ENCODE measurements at places on chromosomes 13 and 19. TPM values are rescaled to one million over a fixed set of nuclear protein-coding genes. Genes with fewer than 3 reads are reported as not detected.

The HIPK4 gene
- polyA plus RNA-seq, result 0.11 TPM

- DNase-seq, result no peak
These were observed 322.9 kb downstream of the GPC6 start for GRCh38 chr13:93549326-93550005.

GRCh38 chr13:114174529-114174961 is 4.5 kb upstream of the CFAP97D2 start:
- no peak for DNase-seq

DNA sequence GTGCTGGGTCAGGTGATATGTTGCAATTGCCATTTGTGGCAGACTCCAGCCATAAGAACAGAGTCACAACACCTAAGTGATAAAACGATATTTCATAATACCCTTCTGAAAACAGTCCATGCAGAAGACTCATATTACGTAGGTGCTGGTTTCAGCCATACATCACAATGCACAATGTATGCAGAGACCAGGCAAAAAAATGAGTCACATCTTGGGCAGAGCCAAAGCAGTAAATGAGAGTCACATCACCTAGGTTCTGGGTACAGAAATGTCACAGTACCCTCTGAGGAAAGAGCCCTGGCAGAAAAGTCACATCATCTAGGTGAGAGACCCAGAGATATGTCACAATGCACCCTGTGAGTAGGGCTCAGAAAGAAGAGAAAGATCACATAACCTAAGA is 125.2 kb upstream of the ZNF91 start:
- no peak for DNase-seq

- DNase-seq, result no peak
These were observed 23.3 kb downstream of the ELAVL1 start for GRCh38 chr19:7982103-7982502.

DNA sequence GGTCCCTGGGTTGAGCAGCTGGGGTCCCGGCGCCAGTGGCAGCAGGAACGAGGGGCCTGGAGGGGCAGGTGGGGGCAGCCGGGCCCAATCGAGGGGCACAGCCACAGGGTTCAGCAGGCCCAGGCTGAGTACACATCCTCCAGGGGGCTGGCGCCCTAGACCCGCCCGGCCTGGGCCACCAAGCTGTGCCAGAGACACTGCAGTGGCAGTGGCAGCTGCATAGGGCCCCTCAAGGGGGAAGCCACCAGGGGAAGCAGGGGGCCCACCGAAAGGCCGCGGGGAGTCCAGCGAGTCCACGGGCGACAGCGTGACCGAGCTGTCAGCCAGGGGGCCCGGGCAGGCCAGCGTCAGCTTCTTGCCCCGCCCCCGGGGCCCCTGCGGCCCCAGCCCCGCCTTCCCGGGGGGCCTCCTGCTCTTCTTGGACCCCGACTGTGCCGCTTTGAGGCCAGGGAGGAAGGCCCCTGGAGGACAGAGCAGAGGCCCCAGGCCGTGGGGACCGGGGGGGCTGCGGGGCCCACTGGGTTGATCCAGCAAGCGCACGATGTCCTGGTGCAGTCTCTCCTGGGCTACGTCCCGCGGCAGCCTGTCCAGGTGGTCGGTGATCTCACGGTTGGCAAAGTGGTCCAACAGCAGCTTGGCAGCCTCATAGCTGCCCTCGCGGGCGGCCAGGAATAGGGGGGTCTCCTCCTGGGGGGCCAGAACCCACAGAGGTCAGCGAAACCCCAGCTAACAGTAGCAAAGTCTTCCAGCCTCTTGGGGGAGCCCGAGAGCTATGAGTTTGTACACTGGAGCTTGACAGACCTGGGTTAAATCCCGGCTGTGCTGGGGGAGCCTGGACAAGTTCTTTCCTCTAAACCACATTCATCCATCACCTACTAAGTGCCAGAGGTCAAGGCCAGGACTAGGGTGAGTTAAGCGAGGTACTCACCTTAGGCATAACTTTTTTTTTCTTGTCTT is 39.5 kb downstream of the NOTCH3 start:
- DNase-seq, result no peak

- DNase-seq, result no peak
These were observed 152.7 kb downstream of the TNFRSF19 start for GRCh38 chr13:23722726-23723453.

DNA sequence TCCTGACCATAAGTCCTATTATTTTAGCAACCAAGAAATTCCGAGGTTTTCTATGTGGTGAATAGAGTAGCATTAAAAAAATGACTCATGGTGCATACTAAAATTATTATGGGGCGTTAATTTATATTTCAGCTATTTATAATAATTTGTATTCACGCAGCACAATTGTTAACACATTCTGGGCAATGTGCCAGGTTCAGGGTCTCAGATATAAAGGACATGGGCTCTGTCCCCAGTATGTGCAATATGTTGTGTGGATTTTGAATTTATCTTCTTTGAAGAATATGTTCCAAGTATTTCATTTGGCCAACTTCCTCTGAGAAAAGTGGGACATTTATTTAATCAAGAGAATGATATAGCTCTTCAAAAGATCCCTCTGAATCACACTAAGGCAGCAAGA is 1434.7 kb upstream of the PRR20A start:
- DNase-seq, result no peak

Data from AG04450 (cell line).